Stimulated activated CD8-positive, alpha-beta memory T cell treated with anti-CD3 and anti-CD28 coated beads, Interleukin-4, amount 100 ng/mL, for 4 hours (primary cell): ENCODE measurements at places on chromosomes 3 and 15.

GRCh38 chr3:17038141-17038540 lies 153.4 kb downstream of the PLCL2 start:
- DNase-seq, result no peak

GRCh38 chr3:58989163-58989562 lies 60.7 kb downstream of the CFAP20DC start:
- DNase-seq, result no peak

DNA sequence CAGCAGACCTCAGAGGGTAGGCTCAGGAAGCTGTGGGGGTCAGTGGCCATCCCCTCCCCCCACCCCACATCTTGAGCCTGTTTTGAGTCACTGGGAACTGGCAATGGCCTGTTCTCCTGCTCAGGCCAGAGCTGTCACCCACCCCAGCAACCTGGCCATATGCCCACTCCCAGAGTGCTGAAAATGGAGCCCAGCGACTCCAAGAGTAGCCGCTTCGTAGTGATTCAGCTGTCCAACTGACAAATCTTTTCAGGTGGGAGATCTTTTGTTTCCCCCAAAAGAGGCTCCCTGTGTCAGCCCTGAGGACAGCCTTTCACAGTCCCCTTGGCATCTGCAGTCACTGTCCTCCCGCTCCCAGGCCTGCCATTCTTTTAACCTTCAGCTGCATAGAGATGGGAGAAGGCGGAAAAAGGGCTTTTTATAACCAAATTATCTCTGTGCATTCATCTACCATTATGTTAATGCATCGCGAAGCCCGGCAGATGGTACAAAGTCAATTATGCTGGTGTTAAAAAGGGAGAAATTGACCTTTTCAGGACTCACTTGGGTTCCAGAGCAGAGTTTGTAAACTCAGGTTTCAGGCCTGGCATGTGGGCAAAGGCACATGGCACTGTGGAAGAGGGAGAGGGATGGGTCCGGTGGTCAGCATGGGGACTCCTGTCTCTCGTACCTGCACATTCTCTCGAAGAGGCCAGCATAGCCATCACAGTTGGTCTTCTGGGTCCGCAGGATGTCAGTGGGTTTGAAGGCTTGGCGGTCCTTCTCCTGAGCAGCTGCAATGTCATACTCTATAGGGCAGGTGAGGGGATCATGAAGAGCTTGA lies 32.1 kb downstream of the KY start:
- no peak for DNase-seq

DNA sequence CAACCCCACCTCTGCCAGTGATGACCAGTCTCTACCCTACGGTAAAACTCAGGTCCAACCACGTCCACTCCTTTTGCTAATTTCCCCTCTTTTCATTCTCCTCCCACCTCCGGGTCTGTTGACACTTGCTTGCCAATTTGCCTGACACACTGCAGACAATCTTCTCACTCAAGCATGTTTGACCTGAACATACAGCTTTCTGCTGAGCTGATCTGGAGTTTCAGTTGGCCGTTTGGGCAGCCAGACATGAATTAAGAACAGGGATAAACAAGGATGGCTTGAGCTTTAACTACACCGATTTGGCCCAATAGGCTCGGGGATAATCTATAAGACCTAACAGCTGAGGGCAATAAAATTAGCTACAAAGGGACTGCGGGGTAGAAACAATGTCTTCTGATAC lies 758.6 kb upstream of the CFAP20DC start:
- DNase-seq, result no peak

- DNase-seq, result no peak
These were observed 13.4 kb downstream of the TRA2B start for GRCh38 chr3:185924375-185924774.

GRCh38 chr3:152709659-152710058 lies 125.3 kb upstream of the P2RY1 start:
- DNase-seq, result no peak

GRCh38 chr15:57667171-57667849 lies 39.2 kb upstream of the POLR2M start:
- no peak for DNase-seq
